ENCODE measurements at places on chromosomes 12 and 14.

DNA sequence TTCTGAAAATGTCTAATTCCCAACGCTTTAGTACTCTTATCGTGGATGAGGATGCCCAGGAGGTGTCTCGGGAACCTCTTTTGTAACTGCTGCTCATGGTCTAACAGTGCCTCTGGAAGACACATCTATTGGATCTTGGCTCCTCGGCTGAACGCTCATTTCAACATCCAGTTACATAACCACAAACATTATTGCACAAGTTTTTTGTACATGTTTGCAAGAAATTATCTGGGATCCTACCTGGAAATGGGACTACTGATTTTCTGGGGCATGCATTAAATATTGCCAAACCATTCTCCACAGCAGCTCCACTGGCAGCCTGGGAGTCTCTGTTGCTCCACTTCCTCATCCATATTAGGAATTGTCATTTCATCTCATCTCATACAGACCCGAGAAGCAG, 117.5 kb upstream of the EVL start:
- DNase-seq, result no peak

DNA sequence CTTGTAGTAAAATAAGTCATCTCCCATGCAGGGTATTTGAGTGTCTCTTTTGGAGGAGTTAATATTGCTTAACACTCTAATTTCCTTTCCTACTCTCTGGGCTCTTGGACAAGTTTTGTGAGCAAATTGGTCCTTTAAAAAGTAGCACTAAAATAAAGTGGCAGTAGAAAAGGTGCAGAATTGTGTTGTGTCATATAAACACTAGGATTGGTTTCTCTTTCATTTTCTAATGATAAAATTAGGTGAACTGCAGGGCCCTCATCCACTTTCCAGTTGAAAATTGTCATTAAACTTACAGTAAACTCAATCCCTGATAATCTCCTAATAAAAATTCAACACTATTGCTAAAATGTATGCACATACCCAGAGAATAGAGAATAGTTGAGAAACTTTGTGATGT, 42.6 kb upstream of the REP15 start:
- no peak for DNase-seq

DNA sequence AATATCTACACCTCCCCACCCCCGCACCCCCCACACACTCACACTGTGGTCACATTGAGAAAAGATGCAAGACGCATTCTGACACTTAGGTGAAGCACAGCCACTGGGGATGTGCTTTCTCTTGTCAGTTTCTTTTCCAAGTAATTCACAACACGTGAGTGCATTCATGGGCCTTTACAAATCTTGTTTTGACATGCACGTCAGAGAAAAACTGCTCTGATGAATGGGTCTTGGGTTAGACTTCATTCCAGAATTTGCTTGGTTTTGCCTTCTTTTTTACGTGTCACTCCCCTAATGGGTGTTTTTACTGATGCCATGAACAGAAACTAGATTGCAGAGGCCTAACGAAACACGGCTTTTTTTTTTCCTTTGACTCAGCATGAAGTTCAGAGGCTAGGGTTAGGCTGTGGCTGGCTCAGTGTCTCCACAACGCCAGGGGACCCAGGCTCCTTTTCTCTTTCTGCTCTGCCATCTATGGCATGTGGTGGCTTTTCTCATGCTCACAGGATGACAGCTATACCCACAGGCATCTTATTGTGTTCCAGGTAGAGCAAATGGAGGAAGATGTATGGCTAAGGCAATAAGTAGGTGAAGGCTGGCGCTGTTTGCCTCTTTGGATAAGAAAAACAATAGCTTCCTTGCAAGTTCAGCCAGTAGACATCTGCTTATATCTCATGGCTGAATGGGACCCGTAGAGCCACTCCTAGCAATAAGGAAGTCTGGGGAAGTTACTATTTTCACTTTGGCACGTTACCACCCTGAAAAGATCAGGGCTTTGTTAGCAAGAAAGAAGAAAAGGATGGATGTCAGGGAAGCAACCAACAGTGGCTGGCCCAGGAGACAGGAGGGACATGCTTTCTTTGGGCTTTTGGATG, 253.3 kb downstream of the SLC15A4 start:
- no peak for DNase-seq

DNA sequence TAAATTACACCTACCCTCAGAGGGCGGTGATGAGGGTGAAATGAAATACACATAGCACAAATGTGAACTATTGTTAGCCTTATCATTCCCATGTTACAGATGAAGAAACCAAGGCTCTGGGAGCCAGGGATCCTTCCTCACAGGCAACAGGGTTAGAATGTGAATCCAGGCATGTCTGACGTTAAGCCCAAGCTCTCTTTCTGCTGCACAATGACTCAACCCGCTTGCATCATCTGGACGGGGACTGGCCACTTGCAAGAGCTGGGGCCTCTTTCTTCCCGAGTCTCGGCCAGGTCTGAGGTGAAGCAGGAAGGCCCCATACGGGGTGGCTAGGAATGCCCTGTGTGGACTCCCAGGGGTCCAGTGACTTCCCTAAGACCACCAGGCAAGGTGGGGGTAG, 105.2 kb downstream of the RBM19 start:
- peak; percentile 62 for DNase-seq

DNA sequence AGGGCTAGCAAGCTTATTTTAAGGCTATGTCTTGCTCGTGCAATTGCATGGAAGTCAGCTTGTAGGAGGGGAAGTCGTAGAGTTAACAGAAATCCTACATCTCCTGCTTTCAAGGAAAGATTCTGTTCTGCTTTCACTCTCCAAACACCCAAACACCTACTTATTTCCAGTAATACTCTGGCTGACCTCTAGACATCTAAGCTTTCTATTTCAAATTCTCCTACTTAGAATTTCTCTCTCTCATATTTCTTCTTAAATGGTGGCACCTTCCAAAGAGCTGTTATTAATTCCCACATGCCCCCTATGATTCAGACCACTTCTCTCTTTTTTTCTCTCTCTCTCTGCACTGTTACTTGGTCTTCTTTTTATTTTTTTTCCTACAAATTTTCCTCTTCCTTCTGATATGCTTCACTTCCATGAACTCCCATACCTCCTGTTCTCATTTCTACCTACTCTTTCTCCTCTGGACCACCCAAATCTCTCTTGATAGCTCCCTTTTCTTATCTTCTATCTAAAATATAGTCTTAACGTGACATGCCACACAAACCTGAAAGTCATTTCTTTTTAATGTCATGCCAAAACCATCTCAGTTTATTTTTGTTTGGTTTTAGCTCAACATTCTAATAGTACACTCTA, 90.8 kb downstream of the RPS6KA5 start:
- DNase-seq, result peak; percentile 10

DNA sequence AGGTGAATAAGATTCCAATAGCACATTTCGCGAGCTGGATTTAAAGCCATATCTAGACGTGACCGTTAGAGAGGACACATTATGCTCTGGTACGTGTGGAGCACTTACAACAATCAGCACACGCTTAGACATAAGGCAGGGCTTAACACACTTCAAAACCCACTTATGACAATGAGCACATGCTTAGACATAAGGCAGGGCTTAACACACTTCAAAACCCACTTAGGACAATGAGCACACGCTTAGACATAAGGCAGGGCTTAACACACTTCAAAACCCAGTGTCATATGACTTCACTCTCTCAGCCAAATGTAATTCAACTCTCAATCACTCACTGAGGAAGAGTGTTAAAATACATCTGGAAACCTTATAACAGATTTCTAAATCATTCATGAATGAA, 11.2 kb upstream of the PLD4 start:
- no peak for DNase-seq

- peak; percentile 83 for DNase-seq
Observed at GRCh38 chr12:642633-643474, 20.4 kb downstream of the NINJ2 start.

GRCh38 chr12:124049451-124050094, 76.6 kb downstream of the ZNF664 start:
- DNase-seq, result no peak

DNA sequence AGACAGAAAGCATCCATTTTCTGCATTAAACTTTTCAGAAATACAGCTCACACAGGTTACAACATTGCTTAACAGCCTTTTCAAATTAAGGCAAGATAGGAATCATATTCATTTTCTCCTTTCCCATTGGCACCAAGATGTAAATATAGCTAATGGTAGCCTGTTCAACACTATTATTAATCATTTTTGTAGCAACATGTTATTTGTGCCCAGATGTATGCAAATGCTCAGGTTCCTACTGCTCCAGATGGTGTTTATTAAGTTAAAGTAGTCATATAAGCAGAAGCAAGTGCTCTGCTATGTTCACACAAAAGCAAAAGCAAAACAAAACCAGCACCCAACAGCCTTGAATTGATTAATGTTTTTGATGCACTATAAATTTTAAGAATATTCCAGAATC, 1110.6 kb downstream of the SLC6A15 start:
- no peak for DNase-seq

- DNase-seq, result no peak
Observed at GRCh38 chr12:115859231-115859630, 418.3 kb downstream of the MED13L start.

DNA sequence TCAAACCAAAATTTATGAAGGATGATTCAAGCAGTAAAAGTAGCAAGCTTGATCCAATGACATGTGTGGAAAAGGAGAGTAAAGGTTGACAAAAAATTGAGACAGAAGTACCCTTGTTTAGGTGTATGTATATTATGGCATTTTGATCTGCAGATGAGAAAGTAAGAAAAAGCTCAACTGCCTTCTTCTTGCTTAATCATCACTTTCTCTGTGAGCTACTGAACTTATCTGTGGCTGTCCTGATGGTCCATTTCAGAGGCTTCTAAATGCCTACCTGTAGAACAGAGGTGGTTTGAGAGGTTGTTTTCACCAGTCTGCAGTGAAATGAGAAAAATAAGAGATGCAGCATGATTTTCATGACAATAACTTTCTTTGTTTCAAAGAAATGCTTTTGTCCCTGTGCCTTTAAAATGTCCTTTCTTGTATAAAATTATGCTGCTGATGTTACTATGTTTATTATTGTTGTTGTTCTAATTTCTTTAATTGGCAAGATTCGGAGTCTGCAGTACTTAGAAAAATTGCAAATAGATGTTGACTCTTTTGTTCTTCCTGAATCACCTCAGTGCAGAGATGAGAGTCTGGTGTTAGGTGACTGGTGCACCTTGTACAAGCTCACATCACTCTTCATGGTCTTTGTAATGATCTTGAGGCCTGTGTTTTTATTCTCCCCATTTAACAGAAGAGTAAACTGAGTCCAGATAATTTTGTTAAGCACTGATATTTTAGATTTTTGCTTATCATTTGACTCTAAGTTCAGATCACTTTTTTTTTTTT, 821.9 kb downstream of the VRK1 start:
- no peak for DNase-seq

DNA sequence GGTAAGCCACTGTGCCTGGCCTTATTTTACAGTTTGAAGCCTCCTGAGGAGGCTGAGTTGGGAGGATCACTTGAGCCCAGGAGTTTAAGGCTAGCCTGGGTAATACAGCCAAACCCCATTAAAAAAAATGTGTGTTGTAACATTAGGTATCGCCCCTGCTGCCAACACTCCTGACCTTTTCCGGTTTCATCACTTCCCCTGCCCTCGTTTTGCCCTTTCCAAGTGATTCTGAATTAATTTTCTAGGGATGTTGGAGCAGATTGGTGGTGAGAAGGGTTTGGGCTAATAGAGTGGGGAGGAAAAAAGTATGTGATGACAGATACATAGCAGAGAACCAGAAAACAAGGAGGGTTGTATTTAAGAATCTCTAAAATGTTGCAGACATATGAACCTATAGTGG, 25.6 kb upstream of the C12orf71 start:
- DNase-seq, result no peak

GRCh38 chr12:15155271-15155670, 65.9 kb downstream of the RERG start:
- no peak for DNase-seq

- no peak for DNase-seq
Observed at GRCh38 chr14:79395061-79395460, 816.2 kb downstream of the DIO2 start.

- no peak for DNase-seq
Observed at GRCh38 chr12:51915951-51916350, 8.6 kb downstream of the ACVRL1 start.

DNA sequence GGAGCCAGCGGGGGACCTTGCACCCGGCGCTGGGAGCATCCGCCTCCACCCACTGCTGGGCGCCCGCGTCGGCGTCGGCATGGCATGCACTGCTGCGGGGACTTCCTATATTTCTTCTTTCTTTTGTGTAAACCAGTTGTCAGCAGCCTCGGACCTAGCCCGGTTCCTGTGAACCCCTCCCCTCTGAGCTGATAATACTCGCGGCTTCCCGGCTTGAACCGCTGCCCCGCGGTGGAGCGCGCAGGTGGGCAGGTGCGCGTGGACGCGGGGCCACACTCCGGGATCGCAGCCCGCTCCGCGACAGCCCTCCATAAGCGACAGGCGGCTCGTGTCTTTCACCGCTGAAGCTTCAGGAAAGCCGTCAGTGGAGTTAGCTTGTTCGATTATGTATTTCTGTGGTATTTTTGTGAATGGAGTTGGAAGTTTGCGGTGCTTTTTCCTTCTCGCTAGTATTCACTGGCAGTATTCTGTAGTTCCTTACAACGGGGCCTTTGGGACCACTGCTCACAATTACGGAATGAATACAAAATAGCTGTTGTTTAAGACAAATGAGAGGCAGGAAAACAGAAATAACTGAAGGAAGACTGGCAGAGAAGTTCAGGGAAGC, 870 bp downstream of the BMAL2 start:
- peak; percentile 10 for DNase-seq

DNA sequence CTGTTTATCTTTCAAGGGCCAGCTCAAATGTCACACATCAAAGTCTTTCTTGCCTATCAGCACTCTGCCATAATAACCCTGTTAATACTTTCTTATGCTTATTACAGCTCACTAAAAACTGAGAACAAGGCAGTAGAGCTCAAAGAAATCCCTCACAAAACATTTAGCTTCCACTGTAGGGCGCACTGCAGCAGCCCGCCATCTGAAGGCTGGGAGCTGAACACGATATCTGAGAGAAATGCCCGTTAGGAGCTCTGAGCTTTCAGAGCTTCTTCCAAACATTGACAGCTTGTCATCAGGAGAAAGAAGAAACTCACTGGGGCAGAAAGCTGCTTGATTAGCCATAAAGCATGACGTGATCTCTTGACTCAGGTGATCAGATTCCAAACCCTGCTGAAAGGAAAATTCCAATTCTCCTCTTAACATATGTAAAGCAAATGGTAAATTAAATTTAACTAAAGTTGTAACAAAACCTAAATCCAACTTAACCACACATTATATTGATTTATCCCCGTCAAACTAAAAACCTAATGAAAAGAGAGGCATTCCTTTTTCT, 175.7 kb downstream of the C12orf50 start:
- no peak for DNase-seq

GRCh38 chr12:72036393-72036792, 97.7 kb downstream of the TPH2 start:
- no peak for DNase-seq

DNA sequence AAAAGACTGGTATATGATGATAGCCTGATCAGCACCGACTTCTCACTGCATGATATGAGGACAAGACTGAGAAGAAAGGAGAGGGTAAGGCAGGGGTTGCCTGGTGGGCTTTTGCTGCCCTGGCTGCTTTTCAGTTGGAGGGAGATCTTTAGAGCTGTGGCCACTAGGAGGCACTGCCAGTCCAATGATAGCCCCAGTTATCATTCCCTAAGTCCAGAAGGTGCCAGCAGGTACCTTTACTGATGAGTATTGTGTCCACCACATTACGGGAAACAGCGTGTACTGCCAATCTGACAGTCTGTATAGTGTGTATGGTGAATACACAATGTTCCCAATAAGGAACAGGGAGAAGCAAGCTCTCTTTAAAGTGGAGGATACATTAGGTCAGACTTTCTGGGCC, 55.8 kb upstream of the CCDC175 start:
- no peak for DNase-seq

- no peak for DNase-seq
Observed at GRCh38 chr14:51160871-51161270, 66.0 kb upstream of the TRIM9 start.
